ENCODE measurements at places on chromosomes 12 and 14.

DNA sequence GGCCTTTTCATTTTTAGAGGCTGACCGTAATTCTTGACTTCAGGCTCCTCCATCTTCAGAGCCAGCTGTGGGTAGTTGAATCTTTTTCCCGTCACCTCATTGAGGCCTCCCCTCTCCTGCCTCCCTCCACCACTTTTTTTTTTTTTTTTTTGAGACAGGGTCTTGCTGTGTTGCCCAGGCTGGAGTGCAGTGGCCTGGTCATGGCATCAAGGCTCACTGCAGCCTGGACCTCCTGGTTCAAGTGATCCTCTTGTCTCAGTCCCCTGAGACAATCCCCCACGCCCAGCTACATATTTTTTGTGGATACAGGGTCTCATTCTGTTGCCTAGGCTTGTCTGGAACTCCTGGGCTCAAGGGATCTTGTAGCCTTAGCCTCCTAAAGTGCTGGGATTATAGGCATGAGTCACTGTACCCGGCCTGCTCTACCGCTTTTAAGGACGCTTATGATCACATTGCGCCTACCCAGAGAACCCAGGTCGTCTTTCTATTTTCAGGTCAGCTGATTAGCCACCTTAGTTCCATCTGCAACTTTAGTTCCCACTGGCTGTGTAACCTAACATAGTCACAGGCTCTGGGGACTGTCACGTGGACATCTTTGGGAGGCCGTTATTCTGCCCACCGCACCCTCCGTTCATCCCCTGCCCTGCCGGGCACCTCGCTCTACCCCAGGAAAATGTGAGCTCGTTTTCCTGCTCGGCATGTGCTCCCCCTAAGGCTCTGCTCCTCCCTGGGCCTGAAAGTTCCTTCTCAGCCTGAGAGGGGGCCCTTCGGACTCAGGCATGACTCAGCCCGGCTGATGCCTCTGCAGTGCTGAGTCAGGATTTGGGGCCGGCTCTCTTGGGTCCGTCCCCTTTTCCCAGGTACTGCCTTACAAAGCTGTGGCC lies 13.4 kb downstream of the TNFAIP2 start:
- DNase-seq = no peak

GRCh38 chr14:90299408-90299807 lies 32.3 kb downstream of the NRDE2 start:
- DNase-seq = no peak

GRCh38 chr14:25358330-25358729 lies 308.4 kb upstream of the STXBP6 start:
- DNase-seq = no peak

- no peak for DNase-seq
Measured at GRCh38 chr14:63939006-63939270, 86.1 kb downstream of the SYNE2 start.

DNA sequence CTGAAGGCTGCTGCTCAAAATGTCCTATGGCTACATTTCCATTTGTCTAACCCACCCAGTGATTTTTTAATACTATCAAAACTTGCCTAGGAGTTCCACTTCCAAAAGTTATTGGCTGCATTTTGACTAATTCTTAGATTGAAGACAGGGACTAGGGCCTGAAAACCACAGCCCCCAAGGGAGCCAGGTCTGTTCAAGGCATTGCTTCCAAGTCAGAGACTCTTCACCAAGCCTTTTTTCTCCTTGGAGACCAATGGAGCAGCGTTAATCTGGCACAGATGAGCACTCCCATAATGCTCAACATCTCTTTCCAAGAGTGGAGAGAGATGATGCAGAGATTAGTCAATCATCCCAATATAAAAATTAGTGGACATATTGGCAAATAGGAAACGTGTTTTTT lies 112.5 kb upstream of the HIF1A start:
- DNase-seq = no peak

Data from activated CD4-positive, alpha-beta T cell treated with anti-CD3 and anti-CD28 coated beads, Interleukin-2, amount 50 U/mL, for 1 hour (primary cell).